ENCODE measurements at places on chromosomes 3 and 15.

DNA sequence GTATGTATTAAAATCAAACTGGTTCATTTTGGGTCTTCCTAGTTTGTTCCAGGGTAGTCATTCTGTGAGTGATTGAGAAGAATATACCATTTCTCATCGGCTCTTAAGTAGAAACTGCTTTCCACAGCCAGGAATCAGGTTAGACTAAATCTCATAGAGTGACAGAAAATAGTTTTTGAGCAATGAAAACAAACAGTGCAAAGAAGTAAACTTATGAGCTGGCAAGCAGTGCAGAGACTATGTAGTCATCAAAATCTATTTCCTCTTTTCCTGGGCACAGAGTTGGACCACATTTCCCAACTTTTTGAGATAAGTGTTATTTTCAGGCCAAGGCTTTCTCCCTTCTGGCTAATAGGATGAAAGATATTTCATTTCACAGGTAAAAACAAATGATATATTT is 66.5 kb downstream of the UBE3A start:
- DNase-seq, result no peak

DNA sequence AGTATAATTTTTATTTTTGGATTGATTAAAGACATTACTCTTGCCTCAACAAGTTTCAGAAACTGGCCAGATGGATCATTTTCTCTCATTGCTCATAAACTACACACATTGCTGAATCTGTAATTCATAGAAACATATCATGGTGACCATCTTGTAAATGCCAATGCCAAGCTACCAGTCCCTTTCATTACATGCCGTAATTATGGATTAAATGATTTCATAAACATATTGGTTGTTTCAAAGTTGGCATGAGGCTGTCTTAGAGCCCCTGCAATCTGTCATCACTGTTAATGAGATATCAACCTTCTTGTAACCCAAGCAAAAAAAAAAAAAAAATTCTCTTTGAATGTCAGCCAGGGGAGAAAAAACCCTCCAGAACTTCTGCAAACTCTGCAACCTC is 112.2 kb downstream of the DCLK3 start:
- no peak for DNase-seq

- DNase-seq, result no peak
Measured at GRCh38 chr3:139509631-139510030, 29.9 kb downstream of the RBP1 start.

GRCh38 chr3:171317171-171317570 is 143.0 kb downstream of the TNIK start:
- DNase-seq, result no peak

DNA sequence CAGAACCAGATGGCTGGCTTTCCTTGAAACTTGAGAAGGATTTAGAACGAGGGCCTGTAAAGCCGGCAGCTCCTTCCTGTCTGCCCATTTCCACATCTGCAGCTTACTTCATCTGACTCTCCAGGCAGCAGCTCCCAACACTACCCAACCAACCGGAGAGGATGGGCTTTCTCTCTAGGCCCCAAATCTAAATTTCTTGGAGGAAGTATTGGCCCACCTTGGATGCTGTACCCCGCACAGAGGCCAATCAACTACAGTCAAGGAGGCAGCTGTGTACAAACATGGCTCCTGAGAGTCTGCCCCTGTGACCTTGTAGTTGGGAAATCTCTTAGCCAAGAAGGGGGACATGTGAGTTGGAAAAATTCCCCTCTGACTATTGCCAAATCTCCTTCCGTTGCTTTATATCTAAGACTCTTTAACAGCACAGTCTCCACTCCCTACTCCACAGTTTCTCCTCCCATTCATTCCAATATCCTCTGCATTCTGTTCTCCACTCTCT is 8.0 kb upstream of the ACAP2 start:
- peak; percentile 41 for DNase-seq

- DNase-seq, result no peak
Measured at GRCh38 chr3:189038773-189039745, 132.7 kb upstream of the TPRG1 start.

DNA sequence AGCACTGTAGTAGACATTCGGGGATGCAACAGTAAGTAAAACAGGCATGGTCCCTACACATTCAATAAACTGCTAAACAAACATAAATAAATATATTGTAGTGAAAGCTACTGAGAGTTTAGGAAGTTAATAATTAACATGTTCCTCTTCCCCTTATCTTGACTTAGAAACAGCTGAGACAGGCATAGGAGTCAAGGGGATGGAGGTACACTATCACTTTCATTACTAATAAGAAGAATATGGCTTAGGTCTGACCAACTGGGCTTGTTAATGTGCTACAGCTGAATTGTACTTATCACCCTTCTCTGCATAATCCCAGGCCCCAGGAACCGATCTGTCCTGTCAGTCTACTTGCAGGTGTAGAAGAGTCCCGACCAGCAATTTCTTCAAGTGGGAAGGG is 116.3 kb upstream of the DAZL start:
- no peak for DNase-seq

DNA sequence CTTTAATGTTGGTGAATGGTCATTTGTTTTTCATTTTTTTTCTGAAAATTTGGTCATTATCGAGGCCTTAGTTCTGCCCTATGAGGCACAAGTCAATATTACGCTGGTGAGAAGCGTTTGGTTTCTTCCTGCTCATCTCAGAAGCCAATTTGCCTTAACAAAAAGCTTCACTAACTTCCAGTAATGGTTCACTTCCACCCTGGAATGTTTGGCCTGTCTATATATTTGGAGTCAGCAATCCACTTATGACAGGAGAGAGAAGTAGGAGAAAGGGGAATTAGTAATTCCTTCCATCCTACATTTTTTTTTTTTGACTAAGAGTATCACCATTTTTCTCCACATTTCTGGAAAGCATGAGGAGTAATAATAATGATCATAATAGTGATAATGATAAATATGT is 124.4 kb downstream of the DIPK2A start:
- DNase-seq, result peak; percentile 22

GRCh38 chr15:43230640-43231115 is 9.9 kb upstream of the EPB42 start:
- no peak for DNase-seq

GRCh38 chr3:3648988-3649679 is 150.1 kb upstream of the LRRN1 start:
- no peak for DNase-seq

DNA sequence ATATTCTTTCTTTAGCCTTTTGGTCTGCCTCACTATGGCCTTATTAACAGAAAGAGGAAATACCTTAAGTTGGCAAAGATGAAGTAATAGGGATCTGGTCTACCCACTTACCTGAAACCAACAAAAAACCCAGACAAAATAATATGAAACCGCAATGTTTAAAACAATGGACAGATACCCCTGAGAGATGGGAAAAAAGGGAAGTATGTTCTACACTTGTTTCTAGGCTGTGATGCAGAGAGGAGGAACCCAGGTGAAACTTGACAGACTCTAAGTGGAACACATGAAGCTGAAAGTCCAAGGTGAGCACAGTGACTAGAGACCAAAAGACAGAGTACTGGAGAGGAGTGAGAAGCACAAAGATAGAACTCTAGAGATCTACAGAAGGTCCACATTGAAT is 78.4 kb downstream of the NR2E3 start:
- DNase-seq, result no peak

- DNase-seq, result peak; percentile 39
Measured at GRCh38 chr3:148790851-148791735, 36.5 kb upstream of the CPB1 start.

- DNase-seq, result no peak
Measured at GRCh38 chr15:64782751-64783150, 7.4 kb upstream of the RBPMS2 start.

DNA sequence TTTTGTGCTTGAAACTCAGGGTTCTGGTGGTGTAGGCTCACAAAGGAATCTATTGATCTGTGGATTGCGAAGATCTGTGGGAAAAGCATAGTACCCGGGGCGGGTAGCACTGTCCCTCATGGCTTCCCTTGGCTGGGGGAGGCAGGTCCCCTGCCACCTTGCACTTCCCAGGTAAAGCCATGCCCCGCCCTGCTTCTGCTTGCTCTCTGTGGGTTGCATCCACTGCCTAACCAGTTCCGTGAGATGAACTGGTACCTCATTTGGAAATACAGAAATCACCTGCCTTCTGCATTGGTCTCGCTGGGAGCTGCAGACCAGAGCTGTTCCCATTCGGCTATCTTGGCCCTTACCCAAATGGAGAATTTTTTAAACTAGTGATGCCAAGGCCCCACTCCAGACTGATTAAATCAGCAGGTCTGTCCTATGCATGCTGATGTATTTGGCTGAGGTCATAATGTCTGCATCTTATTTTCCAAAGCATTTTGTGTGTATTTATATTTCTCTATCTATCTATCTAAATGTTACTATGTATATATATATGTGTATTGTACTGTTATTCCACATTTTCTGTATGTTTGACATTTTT is 65.5 kb upstream of the SLC7A14 start:
- DNase-seq, result no peak

DNA sequence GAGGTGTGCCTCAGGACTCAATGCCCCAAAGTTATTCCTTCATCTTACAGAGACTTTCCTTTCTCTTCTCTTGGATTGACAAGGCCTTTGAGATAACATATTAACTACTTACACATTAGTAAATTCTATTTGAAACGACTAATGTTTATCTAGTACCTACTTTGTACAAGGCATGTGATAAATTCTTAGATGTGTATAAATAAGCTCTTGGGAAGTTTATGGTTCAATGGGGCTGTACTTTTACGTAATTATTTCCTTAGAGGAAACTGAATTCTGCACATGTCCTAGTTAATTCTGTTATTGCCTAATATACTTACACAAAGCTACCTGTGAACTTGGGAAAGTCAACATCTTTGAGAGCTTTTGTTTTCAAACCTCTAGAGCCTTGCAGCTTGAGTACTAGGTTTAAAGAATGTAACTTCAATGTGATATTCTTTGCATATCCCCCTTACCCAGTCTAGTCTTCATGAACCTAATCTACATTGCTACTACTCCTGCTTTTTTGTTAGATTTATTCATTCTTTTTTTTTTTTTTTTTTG is 58.5 kb upstream of the RAP2B start:
- peak; percentile 98 for DNase-seq

DNA sequence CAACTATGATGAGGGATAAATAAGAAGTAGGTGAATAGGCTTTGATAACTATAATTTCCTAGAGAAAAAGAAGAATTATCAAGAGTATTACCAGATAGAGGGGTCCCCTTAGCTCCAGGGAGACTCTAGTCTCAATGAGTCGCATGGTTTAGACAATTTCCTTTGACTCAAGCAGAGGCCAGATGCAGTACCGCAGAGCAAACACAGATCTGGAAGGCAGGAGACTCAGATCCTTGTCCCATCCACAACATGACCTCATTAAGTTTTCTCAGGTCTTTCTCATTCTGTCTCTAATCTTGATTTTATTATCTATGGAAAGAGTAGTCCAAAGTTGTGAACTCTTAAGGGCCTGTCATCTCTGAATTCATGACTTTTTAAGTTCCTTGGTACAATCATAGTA is 987.9 kb downstream of the NTRK3 start:
- DNase-seq, result no peak

DNA sequence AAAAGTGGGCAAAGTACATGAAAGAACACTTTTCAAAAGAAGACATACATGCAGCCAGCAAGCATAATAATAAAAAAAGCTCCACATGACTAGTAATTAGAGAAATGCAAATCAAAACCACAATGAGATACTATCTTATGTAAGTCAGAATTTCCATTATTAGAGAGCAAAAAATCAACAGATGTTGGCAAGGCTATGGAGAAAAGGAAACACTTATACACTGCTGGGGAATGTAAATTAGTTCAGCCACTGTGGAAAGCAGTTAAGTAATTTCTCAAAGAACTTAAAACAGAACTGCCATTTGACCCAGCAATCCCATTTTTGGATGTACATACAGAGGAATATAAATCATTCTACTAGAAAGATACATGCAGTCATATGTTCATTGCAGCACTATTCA is 360.7 kb downstream of the NSUN3 start:
- no peak for DNase-seq

GRCh38 chr3:8575364-8576104 is 69.1 kb downstream of the SSUH2 start:
- DNase-seq, result peak; percentile 63

- no peak for DNase-seq
Measured at GRCh38 chr3:94285872-94286271, 223.0 kb downstream of the NSUN3 start.

DNA sequence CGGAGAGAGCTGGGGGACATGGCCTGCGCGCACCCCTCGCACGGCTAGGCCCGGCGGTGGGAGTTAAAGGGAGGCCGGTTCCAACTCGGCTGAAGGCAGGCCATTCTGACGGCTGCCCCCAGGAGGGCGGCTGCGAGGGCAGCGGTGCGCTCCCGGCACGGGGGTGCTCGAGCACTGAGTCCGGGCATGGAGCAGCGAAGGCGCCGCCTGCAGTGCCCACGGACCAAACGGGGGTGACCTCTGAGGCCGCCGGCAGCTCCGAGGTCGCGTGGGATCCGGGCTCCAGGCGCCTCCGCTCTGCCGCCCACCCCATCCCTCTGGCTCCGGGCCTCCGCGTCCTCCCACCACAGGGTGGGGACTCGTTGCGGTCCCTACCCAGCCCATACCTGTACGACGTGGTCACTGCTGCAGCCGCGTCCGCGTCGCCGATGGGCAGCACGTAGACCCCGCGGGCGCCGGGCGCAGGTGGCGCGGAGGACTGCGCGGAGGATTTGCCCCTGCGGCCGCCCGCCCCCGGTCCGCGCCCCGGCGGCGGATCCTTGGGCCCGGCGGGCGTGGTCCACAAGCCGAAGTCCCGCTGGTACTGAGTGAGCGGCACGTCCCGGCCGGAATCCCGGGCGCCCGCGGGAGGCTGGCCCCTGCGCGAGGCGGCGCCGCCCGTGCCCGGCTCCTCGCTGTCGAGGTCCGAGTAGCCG is 469 bp downstream of the MAP6D1 start:
- DNase-seq, result no peak

DNA sequence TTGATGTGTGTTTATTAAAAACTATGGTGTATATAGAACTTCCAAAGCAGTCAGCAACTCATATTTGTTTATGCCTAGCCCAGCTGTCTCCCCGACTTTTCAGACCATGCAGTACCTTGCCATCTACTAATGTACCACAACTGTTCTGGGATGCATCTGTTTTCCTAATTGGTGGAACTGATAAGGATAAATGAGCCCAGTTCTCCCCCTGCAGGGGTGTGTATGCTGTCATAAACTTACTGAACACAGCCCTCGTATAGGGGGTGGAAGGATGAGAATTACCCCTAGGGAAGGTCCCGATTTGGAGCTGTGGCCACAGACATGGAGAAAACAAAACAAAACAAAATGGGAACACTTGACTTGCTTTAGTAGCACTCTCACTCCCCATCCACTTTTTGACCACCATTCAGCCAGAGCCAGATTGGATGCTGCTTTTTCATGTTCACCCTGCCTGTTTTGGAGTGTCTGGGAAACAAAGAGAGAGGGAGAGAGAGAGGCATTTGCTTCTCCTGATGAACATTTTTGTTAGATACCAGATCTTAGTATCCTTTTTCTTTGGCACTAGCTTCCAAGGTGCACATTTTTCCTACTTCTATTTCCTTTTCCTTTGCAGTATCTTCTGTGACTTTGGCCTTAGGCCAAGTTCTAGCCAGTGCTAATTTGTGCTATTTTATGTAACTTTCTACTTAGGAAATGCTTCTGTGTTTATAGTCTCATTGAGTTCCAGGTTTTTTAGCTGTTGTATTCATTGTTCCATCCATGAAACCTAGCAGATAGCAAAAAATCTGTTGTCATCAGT is 29.1 kb downstream of the CADM2 start:
- no peak for DNase-seq

All from epithelial cell of proximal tubule (primary cell).